PC-9 (cell line): ENCODE measurements at places on chromosomes 16 and 17. TPM values are rescaled to one million over a fixed set of nuclear protein-coding genes. Genes with fewer than 3 reads are reported as not detected.

The TEKT3 gene
- total RNA-seq: not detected in 2 replicates

The CEP295NL gene
- total RNA-seq: 3.5 and 3.6 TPM in 2 replicates

The CSH2 gene
- not detected in 2 replicates for total RNA-seq

GRCh38 chr17:72946696-72947095, 145.8 kb downstream of the SLC39A11 start:
- no peak for DNase-seq

DNA sequence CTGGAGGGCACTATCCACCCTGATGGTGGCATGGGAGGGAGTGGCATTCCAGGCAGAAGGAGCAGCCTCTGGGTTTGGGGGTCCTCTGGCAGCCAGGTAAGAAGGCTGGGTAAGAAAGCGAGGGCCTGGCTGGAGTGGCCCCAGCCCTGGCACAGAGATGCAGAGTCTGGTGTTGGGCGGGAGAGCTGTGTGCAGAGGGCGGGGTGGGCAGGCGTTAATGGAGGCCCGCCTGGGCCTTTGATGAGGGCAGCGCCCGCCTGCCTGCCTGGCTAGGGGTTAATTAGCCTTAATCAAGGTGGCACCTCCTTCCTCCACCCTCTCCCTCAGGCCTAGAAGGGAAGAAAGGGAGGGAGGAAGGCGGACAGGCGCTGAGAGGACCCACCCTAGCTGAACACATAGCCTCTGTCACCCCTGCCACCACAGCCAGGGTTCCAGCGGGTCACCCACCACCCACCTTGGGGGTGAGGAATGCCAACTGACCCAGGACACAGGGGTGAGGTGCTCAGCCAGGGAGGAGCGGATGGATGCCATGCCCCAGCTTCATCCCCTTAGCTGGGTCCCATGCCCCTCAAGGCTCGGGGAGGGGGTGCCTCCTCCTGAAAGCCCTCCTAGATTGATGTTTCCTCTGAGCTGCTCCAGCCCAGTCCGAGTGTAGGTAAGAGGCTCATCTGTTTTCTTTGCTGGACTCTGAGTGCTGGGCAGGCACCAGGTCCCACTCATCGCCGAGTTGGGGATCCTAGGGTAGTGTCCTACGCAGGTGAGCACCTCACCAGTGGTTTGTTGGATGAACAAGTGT, 13.4 kb upstream of the FAM83G start:
- no peak for DNase-seq

The CCL3 gene
- not detected in 2 replicates for total RNA-seq

The CACNG5 gene
- total RNA-seq: not detected in 2 replicates

GRCh38 chr17:2050300-2051060, 4.4 kb upstream of the HIC1 start:
- DNase-seq: peak; percentile 55

The B4GALNT2 gene
- total RNA-seq: 0.10 TPM in 1 of 2 replicates, not detected in the other

- DNase-seq: no peak
These were observed 67.4 kb downstream of the CDH11 start for GRCh38 chr16:65054457-65054856.

GRCh38 chr16:84726079-84726668, 26.4 kb downstream of the USP10 start:
- DNase-seq: peak; percentile 90

DNA sequence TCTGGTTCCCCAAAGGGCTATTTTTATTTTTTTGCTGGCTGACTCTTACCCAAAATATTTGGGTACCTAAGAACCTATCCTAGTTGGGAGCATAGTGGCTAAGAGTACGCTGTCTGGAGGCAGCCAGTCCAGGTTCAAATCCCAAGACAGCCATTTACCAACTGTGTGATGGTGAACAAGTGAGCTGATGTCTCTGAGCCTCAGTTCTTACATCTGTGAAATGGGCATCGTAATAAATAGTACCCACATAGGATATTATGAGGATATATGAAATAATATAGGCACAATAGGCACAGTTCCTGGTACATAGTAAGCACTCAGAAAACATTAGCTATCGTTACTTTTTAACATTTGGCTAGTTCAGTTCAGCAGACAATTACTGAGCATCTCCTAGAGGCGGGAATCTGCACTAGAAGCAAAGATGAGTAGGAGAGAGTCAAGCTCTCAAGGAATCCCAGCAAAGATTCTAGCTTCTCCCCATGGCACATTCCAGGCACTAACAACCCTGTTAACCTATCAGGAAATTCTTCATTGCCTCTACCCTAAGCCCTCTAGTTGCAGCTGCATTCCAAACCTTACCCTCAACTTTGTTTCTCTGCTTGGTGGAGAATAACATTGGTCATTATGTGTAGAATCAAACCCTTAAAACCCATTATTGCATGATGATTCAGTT, 31.6 kb downstream of the GPR139 start:
- DNase-seq: no peak

- no peak for DNase-seq
These were observed 60.8 kb downstream of the SOCS3 start for GRCh38 chr17:78299049-78299448.

- no peak for DNase-seq
These were observed 29.3 kb downstream of the ADCY7 start for GRCh38 chr16:50295541-50296132.

GRCh38 chr17:41521574-41522261, 3.0 kb upstream of the KRT15 start:
- peak; percentile 97 for DNase-seq

DNA sequence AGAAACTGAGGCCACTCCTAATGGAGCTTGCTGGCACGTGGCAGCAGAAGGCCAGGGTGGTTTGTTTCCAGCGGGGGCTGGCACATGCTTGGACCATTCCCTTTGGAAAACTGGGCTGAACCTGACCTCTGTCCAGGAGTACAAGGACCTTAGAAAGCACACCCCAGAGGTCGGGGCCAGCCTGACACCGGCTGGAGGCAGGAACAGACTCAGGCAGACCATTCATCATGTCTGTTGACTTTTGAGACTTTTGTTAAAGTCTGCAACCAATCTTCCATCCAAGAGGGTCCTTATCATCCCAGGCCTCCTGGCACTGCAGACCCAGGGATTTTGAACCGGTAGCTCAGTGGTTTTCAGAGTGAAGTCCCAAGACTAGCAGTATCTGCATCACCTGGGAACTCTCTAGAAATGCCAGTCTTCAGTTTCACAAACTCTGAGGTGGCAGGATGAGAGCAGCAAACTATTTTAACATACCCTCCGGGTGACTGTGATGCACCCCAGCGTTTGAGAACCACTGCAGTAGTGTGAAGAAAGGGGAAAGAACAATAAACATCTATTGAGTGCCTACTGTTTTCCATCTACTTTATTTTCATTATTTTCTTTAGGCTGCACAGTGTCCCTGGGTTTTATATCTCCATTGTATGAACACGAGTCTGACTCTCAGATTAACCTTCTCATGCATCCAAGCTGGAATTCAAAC, 145.3 kb upstream of the PLCG2 start:
- DNase-seq: no peak

DNA sequence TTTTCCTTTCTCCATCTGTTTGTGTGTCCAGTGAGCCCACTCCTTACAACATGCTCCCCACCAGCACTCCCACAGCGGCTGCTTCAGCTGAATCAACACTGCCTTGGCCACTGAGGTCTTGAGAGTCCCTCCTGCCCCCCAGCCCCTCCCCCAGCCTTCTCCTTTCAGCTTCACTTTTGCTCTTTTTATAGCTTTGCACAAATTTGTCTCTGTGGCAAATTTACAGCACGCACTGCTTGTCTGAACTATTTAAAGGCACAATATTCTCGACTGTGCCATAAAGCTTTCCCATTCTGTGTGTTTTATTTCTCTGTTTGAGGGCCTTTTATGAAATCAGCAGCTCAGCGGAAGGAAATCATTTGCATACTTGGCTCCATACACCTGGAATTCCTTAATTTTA, 579.3 kb downstream of the TOX3 start:
- DNase-seq: no peak

DNA sequence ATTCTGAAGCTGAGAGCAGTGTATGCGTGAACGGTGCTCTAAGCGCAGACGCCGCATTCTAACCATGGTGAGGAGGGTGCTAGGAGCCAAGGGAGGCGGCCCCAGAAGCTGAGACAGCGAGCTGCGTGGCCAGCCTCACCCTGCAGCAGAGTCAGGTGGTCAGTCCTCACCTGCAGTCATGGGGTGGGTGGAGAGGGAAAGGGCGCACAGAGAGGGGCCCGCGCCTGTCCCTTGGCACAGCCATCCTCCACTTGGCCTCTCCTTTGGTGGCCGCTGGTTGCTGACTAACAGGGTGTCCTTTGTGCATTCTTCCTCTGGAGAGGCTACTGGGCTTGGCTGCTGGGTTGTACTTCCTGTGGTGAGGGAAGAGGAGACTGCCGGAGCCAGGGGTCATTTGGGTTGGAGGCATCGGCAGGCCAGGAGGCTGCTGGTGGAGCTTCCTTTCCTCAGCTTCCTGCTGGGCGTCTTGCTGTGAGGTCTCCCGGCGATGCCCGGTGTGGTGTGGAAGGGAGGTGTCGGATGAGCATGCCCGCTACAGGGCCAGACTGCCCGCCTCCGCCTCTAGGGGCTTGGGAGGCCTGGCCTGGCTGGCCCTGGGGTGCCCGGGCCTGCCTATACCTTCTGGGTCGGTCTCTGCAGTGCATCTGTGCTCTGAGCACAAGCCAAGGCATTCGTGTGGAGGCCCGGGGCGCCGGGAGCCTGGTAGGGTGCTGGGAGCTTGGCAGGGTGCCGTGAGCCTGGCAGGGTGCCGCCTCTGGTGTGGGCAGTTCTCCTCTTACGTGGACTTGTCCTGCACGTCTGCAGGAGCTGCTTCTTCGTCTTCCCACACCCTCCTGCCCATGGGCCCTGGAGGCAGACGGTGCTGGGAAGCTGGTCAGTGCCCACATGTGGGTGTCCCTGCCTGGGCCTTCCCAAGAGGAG, 17.4 kb downstream of the RNF213 start:
- DNase-seq: no peak

- no peak for DNase-seq
These were observed 908.4 kb downstream of the KCNJ18 start for GRCh38 chr17:22600644-22601298.

The KRT25 gene
- total RNA-seq: not detected in 2 replicates

GRCh38 chr17:3534881-3535252, 22.7 kb downstream of the TRPV3 start:
- no peak for DNase-seq

DNA sequence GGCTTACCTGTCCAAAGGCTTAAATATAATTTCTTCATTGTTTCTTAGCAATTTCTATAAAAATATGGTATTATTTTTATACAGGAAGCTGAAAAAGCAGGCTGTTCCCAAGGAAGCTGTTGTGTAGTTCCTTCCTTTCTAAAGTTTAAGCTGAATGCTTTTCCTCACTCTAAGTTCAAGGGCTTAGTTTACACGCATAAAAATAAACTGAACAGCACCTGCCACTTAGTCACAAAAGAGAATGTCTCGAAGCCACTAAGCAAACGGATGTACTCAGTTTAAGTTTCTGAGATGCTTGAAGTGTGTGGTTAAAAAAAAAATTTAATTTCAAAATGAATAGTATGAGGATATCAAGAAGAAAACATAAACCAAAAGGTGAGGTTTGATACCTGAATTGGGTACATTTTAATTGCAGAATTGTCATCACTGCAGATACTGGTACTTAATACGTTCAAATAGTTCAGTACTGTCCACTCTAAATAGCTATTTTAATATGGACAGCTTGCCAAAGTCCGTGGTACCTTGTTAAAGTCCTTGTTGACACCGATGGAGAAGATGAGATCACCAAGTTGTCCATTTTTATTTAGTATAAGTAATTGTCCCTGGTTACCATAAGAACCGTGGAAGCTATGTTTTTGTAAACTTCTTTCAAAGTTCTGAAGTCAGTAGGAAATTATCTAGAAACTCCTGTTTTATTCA, 38.1 kb downstream of the MRTFB start:
- no peak for DNase-seq

The METTL2A gene
- total RNA-seq: 23.1 and 28.1 TPM in 2 replicates

GRCh38 chr17:57507828-57508227, 237.3 kb downstream of the CCDC182 start:
- DNase-seq: no peak

The KRT32 gene
- total RNA-seq: not detected in 2 replicates

- no peak for DNase-seq
These were observed 155.2 kb upstream of the C17orf78 start for GRCh38 chr17:37220607-37220953.

The CACNA1G gene
- total RNA-seq: 0.28 and 0.46 TPM in 2 replicates

GRCh38 chr17:6108987-6109386, 38.8 kb downstream of the WSCD1 start:
- no peak for DNase-seq

The MYH2 gene
- not detected in 2 replicates for total RNA-seq

The AIPL1 gene
- not detected in 2 replicates for total RNA-seq

The CLEC10A gene
- not detected in 2 replicates for total RNA-seq

- DNase-seq: no peak
These were observed 4.0 kb upstream of the SCRN2 start for GRCh38 chr17:47844814-47845715.

GRCh38 chr16:83762141-83762991, 45.4 kb upstream of the HSBP1 start:
- DNase-seq: no peak
